ENCODE measurements at places on chromosomes 12 and 14. TPM values are rescaled to one million over a fixed set of nuclear protein-coding genes. Genes with fewer than 3 reads are reported as not detected.

The ANKS1B gene
- total RNA-seq, result 36.8 TPM

DNA sequence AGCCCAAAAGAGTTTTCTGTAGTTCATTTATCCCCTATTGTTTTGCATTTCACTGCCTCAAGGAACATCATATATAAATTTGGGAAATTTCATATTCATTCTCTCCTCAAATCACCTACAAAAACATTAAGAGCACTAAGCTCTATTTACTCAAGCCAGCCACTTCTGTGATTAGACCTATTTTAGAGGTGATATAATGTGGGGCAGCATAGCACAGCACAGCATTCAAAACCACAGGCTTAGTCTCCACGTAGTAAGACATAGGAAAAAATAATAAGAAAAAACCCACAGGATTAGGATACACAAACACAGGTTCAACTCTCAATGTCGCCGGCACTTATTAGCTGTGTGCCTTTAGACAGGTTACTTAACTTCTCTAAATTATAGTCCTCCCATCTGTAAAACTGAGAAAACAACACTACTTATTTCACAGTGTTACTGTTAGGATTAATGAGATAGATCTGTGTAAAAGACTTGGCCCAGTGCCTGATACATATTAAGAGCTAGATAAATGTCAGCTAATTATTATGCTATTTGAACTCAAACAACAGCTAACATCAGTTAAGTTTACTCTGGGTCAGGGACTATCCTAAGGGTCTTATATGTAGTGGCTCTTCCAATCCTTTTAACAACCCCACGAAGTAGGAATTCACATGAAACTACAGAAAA is 20.3 kb downstream of the DCAF5 start:
- DNase-seq, result peak; percentile 44

The COX6A1 gene
- 944 TPM for total RNA-seq

- no peak for DNase-seq
Measured at GRCh38 chr12:131950182-131950913, 606 bp downstream of the EP400 start.

DNA sequence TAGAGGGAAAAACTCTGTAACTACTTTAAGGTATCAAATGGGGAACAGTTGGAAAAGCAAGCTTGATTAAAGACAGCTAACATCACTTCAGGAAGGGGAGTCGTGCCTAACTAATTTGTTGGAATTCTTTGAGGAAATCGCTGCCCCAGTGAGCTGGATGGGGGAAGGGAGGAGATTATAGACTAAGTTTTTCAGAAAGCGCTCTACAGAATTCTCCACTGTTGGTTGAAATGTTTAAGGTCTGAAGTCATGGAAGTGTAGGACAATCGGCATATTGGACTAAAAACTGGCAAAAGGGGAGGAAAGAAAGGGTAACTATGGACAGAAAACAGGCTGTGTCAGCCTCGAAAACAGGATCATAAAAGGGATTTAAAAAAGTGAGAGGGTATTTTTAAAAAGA is 229.9 kb upstream of the HMGA2 start:
- DNase-seq, result no peak

DNA sequence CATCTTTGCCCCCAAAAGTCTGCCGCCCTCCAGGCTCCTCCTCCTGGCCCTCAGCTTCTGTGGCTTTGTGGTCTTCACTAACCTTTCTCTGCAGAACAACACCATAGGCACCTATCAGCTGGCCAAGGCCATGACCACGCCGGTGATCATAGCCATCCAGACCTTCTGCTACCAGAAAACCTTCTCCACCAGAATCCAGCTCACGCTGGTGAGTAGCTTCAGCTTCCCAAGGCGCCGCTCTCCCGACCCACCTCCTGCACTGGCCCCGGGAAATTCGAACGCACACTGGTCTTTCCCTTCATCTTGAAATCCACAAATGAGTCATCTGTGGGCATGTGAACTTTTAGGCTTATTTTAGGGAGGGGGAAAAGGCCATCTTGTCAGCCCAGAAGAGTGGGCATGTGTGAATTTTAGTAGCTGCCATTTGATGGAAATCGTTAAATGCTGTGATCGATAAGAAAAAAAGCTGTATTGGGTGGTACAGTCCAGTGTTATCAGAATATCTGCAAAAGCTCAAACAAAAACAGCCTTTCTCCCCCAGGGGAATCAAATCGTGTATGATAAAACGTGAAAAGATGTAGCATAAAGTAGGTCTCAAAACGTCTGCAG is 700 bp downstream of the SLC35E3 start:
- DNase-seq, result peak; percentile 76

DNA sequence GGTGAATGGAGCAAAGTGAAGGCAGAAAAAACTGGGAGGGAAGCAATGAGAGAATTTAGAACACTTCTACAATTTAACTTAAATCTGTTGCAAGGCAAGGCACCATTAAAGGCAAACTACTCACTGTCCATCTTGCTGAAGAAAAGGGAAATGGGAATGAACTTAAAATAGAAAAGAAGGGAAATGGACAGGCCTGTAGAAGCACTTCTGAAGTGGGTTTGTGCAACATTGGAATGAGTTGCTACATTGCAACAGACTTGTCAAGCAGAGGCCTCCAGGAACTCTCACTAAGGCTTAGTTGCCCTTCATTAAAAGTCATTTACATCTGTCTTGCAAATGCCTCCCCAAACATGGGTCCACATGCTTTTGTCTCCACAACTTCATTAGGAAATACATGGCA is 13.7 kb upstream of the OR10AD1 start:
- no peak for DNase-seq

The SLC25A47 gene
- not detected for total RNA-seq

DNA sequence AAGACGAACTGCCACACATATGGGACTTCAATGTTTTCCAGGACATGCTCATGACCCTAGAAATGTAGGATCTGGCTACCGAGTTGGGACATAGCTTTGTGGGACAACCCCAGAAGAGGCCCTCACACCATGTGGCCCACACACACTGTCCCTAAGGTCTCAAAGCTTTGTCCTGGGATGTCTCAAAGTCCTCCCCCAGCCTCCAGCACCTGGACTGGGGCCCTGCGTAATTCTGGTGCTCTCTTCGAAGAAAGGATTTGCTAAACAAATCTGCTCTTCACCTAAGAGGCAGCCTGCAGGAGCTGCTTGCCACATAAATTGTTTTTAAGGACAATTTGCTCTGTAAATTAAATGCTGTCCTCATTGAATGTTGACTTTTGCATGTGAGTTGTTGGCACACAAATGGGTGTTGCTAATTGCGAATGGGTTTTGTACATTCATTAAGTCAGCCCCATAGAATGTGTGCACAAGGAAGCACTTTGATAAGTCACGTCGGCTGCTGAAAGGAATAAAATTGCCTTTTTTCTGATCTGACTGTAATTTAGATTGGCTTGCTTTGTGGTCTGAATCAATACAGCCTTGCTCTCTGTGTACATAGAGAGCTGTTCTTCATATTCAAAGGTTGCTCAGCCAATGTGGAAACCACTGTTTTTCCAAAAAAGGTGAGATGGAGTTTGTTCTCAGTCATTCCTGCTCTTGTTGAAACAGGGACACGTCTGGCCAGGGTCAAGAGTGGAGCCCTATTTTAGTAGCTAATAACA is 161.6 kb upstream of the PWP1 start:
- no peak for DNase-seq

DNA sequence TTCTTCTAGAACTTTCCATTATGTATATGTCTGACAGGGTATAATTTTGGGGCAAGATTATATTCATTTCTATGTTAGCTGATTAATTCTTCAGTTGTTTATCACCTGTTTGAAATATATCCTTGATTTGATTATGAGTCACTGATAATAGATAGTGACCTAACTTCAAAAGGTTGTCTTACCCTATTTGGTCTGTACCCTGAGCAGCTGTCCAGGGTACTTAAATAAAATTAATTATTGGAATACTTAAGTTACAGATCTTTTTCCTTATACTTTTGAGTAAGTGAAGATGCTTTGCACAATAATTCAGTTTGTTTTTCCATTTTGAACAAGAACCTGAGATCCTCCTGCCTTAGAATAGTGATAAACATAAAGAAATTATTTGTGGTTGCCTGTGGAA is 13.2 kb upstream of the NPAS3 start:
- DNase-seq, result no peak

The INHBE gene
- total RNA-seq, result 1.6 TPM

DNA sequence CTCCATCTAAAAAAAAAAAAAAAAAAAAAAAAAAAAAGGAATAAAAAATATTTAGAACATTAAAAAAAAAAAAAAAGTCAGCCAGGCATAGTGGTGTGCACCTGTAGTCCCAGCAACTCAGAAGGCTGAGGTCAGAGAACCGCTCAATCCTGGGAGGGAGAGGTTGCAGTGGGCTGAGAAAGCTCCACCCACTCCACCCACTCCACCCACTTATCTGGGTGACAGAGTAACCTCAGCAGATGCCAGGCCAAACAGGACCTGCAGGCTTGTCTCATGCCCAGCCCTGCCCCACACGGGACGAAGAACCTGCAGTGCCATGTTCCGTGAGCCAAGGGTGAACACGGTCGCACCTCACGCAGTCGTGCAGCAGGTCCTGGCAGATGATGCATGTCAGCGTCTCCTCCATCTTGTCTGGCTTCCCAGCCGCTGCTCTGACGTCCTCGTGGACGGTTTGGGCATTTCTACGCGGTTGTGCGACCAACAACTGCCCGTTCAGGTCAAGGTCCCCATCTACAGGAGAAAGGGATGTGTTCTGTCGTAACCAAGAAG is 28.6 kb downstream of the CHFR start:
- DNase-seq, result no peak

DNA sequence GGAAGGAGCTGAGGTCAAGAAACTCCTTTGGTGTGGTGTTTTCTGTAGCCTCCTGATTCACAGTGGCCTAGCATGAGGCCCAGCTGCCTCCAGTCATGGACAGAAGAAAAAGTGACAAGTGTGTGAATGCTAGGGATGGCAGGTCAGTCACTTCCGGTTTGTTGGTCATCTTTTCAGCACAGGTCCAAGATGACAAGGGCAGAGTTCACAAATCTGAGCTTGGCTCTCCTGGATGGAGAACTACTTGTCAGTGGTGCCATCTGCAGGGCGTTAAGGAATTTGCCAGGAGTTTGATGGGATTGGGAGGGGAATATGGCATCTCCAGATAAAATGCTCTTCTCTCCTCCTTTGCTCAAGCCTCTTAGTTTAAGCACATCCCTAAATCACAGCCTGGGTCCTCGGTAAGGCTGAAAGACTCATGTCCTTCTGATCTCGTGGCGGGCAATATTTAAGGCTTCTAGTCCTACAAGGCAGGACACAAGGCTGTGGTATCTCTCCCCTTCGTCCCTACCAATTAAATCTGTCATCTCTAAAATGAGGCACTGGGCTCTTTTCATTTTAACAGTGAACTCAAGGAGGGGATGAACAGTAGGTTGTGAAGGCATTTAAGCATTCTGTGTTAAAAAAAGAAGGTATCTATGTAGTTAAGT is 10.0 kb downstream of the TUBA1B start:
- DNase-seq, result peak; percentile 73

DNA sequence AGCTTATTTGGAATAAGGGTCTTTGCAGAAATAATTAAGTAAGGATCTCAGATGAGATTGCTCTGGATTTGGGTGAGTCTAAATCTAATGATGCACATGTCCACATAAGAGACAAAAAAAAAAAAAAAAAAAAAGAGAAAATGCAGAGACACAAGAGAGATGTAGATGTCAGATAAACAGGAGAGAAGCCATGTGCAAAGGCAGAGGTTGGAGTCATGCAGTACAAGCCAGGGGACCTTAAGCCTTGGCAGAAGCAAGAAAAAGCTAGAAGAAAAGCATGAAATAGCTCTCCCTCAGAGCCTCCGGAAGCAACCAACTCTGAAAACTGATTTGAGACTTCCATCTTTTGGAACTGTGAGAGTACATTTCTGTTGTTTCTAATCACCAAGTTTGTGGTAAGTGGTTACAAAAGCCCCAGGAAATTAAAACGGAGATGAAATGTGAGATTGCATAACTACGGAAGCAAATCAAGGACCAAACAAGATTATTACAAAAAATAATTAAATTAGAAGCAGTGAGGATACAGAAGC is 1304.0 kb upstream of the SEL1L start:
- no peak for DNase-seq

- DNase-seq, result no peak
Measured at GRCh38 chr12:46489951-46490388, 117.4 kb upstream of the SLC38A2 start.

GRCh38 chr12:7117670-7118069 is 8.7 kb upstream of the C1RL start:
- no peak for DNase-seq

DNA sequence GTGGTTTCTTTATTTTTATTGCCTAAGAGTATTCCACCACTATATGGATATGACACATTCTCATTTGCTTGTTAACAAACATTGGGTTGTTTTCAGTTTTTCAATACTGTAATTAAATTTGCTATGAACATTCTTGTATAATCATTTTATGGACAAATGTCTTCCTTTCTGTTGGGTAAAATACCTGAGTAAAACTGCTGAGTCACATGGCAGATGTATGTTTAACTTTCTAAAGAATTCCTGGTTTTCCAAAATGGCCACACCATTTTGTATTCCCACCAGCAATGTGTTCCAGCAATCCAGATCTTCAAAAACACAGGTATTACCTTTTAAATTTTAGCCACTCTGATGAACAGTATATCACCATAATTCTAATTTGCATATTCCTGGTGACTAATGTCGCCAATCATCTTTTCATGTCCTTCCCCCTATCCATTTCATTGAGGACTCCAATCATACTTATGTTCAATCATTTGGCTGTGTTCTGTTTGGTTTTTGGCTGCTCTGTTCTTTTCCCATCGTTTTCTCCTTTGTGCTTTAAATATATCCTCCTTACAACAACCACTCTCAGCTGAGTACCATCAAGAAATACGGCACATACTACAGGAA is 36.0 kb downstream of the CDK17 start:
- DNase-seq, result no peak

The MYRFL gene
- 0.09 TPM for total RNA-seq

GRCh38 chr12:128790221-128790620 is 33.5 kb downstream of the SLC15A4 start:
- no peak for DNase-seq

The ANGEL1 gene
- total RNA-seq, result 7.4 TPM

- DNase-seq, result no peak
Measured at GRCh38 chr12:3055704-3056467, 21.3 kb upstream of the TSPAN9 start.

The KERA gene
- total RNA-seq, result not detected

- DNase-seq, result no peak
Measured at GRCh38 chr12:69894800-69895383, 69.9 kb downstream of the MYRFL start.

DNA sequence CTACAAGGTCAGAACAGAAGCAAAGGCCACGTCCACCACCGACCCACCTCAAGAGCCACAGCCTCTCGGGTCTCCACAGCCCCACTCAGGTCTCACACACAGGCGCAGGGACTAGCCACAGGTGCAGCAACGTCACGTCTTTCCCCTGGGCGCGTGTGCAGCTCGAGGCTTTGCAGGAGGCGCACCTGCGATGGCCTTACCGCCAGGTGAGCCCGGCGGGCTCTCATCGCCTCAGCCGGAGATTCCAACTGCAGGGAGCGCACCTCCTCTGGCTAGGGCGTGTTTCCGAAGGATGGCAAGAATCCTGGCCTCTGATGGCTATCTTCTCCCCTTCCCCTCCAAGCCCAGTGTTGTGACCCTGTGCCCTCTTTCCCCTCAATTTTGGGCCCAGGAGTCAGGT is at the start of gene HIGD1C:
HIGD1C (plus strand) TSS at position 35 of the 400 bp plus-strand sequence. CDS start 1,455 bp downstream, outside the sequence.
- DNase-seq, result no peak

Data from Daoy (cell line).